ENCODE measurements at places on chromosomes 11 and 22. TPM values are rescaled to one million over a fixed set of nuclear protein-coding genes. Genes with fewer than 3 reads are reported as not detected.
A peak's percentile ranks its signal among the peaks of the same experiment; 100 is the strongest.

DNA sequence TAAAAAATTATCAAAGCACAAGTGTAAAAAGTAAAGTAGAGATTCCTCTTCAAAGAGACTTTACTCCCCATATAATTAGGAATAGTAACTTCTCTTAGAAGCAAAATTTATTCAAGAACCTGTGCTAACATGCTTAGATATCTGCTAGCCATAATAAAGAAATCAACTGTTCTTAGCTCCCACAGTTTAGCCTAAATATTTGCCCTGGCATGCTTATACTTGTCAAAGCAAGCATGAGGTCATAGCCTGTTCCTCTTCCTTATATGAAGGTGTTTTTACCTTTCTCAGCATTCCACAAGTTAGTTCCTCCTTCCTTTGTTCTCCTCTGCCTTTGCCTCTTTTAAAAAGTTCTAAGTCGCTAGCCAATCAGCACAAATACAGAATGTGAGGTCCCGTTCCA, 30.3 kb downstream of the RIC3 start:
- no peaks in the 10 kb centered on the region for H3K4me1 ChIP-seq
- H3K4me3 ChIP-seq = no peak overlapping the region
- H3K27ac ChIP-seq = no peak overlapping the region

DNA sequence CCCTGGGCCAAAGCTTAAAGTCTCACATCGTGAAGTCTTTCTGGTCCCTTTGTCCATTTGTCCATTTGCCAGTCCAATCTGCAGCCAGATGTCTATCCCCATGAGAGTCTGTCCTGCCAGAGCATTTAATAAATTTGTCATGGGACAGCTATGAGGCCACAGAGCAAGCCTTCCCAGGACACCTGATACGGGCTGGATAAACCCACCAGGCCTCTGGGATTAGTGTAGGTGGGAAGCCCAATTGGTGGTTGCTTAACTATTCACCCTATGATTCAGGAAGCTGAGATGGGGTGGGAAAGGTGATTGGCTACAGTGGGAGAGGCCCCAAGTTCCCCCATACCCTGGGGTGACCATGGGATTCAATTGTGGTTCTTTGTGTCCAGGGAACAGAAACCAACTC, 39.9 kb downstream of the MYEOV start:
- H3K4me3 ChIP-seq = no peak overlapping the region
- no peaks in the 10 kb centered on the region for H3K36me3 ChIP-seq
- no peak overlapping the region for H3K27ac ChIP-seq
- peaks cover 14% of the 10 kb centered on the region for H3K4me1 ChIP-seq
- no peak for DNase-seq
- no peaks in the 10 kb centered on the region for H3K27me3 ChIP-seq

DNA sequence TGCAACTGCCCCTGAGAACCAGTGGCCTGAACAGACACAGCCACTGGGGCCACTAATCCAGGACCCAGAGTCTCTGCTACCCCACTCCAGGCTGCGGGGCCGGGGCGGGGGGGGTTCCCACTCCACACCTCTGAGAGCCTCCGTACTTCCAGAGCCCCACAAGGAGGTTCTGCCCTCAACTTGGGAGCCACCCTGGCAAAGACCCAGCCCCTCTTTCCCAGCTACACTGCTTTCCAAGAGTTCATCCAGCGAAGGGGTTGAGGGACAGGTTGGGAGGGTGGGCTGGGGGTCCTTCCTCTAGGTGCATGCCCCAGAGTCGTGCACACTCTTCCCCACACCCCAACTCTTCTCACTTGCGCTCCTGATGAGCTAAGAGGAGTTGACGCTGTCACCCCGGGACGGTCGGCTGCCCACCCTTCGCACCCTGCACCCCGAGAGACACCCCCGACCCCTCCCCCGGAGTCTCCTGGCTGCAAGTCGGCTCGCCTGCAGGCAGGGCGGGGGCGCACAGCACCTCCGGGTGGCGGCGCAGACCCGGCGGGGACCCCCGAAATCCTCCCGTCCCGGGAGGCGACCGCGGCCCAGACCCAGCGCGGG, 531 bp downstream of the RAB3IL1 start:
- no peak overlapping the region for H3K27ac ChIP-seq
- peaks cover 18% of the 10 kb centered on the region for H3K27me3 ChIP-seq
- peak; percentile 24 for DNase-seq
- no peak overlapping the region for H3K4me3 ChIP-seq
- no peaks in the 10 kb centered on the region for H3K36me3 ChIP-seq

DNA sequence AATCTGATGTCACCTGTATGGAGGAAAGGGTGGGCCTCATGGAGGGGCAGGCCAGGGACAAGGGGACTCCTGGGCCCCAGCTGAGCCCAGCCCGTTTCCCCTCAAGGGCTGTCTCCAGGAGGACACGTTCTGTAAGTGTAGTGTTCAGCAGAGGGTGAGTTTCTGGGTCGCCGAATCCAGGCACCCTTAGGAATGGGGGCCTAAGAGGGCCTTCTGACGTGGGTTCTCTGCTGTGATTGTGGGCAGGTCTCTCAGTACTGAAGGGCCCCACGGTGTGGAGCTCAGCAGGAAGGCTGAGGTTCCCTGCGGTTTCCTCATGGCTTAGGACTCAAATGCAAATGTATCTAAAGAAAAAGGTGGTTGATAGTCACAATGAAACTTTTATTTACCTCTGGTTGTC, 6.5 kb downstream of the PTDSS2 start:
- H3K4me1 ChIP-seq = peaks cover 24% of the 10 kb centered on the region
- no peaks in the 10 kb centered on the region for H3K27me3 ChIP-seq
- H3K36me3 ChIP-seq = no peaks in the 10 kb centered on the region
- no peak for DNase-seq
- H3K27ac ChIP-seq = no peak overlapping the region

DNA sequence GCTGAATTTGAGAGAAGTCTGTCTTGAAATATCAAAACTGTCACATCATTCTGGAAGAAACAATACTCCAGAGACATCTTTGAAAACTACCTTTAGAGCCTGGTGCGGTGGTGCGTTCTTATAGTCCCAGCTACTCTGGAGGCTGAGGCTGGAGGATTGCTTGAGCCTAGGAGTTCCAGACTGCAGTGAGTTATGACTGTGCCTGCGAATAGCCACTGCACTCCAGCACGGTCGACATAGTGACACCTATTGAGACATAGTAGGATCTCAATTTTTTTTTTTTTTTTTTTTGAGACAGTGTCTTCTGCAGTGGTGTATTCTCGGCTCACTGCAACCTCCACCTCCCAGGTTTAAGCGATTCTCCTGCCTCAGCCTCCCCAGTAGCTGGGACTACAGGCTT, 11.5 kb upstream of the AIFM3 start:
- H3K27ac ChIP-seq = no peak overlapping the region
- no peaks in the 10 kb centered on the region for H3K27me3 ChIP-seq
- DNase-seq = no peak
- H3K36me3 ChIP-seq = peaks cover 33% of the 10 kb centered on the region
- no peak overlapping the region for H3K4me3 ChIP-seq

GRCh38 chr11:1529774-1530173, 42.3 kb downstream of the DUSP8 start:
- no peaks in the 10 kb centered on the region for H3K4me1 ChIP-seq
- peaks cover 21% of the 10 kb centered on the region for H3K36me3 ChIP-seq
- H3K4me3 ChIP-seq = no peak overlapping the region
- no peak overlapping the region for H3K27ac ChIP-seq
- no peak for DNase-seq

DNA sequence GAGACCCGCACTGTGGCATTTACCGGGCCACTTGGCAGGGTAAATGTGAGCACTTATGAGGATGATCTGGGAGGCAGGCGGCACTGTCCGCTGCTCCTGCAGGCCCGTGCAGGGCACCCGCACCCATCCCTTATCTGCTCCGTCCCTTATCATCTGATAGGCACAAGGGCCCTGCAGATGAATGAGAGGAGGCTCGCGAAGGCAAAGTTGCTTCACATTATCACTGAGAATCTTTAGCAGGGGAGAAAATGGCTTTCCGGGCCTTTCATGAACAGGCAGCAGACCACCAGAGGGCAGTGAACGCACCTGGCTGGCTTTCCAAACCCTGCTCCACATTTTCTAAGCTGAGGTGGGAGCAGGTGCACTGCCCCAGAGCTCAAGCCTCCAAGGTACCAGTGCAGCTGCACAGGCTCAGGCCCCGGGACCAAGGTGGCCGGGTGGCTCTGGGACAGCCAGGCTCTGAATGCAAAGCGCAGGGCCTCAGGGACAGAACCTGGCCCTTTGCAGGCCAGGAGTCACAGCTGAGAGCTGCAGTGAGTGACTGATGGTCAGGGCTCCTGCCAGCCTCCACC, 165.6 kb downstream of the SHANK2 start:
- H3K4me1 ChIP-seq = no peaks in the 10 kb centered on the region
- H3K4me3 ChIP-seq = no peak overlapping the region
- no peaks in the 10 kb centered on the region for H3K36me3 ChIP-seq
- H3K27ac ChIP-seq = no peak overlapping the region
- no peaks in the 10 kb centered on the region for H3K27me3 ChIP-seq

DNA sequence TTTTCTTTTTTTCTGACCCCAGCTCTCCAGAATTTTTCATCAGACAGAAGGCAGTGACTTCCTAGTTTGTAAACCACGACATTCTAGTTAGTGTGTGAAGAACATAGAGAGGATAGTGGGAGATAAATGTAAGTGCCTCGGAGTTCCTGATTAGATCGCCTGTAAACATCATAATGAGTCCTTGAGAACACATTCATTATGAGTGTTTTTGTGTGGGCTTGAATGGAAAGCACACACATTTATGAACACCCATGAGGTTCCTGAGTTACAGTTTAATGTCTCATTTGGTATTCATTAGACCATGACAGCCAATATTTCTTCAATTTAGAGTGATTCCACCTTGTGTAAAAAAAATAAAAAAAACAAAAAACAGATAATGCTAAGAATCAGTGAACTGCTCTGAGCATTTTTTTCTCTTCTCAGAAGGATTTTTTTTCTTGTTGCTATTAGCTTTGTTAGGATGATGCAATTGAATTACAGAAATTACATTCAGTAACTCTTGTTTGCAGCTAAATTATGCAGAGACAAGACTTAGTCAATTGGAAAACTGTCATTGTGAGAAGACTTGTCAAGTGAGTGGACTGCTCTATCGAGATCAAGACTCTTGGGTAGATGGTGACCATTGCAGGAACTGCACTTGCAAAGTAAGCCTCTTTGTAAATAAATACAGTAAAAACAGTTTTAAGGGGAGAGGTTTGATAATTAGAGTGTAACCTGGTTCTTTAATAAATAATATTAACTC, 257.6 kb downstream of the NELL1 start:
- H3K36me3 ChIP-seq = no peaks in the 10 kb centered on the region
- H3K4me1 ChIP-seq = no peaks in the 10 kb centered on the region
- H3K27me3 ChIP-seq = no peaks in the 10 kb centered on the region
- H3K27ac ChIP-seq = no peak overlapping the region
- no peak for DNase-seq
- no peak overlapping the region for H3K4me3 ChIP-seq

GRCh38 chr11:107851704-107852310, 6.8 kb downstream of the SLC35F2 start:
- H3K27me3 ChIP-seq = no peaks in the 10 kb centered on the region
- H3K4me3 ChIP-seq = no peak overlapping the region
- H3K27ac ChIP-seq = no peak overlapping the region
- H3K4me1 ChIP-seq = peaks cover under 1% of the 10 kb centered on the region
- H3K36me3 ChIP-seq = no peaks in the 10 kb centered on the region

DNA sequence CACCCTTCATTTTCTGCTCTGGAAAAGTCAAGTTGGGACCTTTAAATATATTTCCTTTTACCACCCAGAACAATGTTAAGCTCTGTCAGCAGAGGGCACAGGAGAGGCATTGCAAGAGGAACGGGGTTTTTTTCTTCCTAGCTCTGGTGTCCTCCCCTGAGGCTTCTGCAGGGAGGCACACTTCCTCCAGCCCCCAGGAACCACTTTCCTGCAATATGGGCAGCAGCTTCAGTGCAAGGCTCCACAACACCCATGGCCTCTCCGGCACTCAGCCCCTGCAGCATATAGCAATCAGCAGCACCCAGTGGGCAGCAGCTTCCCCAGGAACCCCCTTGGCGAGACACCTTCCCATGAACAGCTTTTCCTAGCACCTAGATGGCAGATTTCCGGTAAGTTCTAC, 101.4 kb downstream of the SYT9 start:
- DNase-seq = peak; percentile 50
- no peaks in the 10 kb centered on the region for H3K36me3 ChIP-seq
- no peak overlapping the region for H3K27ac ChIP-seq
- no peaks in the 10 kb centered on the region for H3K4me1 ChIP-seq
- no peak overlapping the region for H3K4me3 ChIP-seq
- no peaks in the 10 kb centered on the region for H3K27me3 ChIP-seq

DNA sequence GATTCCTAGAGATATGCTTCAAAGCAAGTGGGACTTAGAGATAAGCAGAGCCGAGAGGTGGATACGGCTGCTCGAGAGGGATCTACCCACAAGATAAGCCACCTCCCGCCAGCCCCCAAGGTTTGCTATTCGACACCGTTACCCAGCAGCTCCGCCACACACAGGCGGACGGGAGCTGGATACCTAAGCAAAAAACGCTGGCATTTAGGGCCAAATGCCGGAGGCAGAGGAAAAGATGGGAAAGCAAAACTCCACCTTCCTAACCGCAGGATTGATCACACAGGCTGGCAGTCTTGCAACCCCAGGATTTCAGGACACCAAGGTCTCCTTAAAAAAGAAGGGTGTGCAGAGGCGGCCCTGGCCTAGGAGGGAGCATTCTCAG, 709 bp downstream of the FTH1 start:
- H3K27me3 ChIP-seq = no peaks in the 10 kb centered on the region
- peaks cover 24% of the 10 kb centered on the region for H3K36me3 ChIP-seq
- H3K4me3 ChIP-seq = peak overlapping the region; percentile 99
- peak; percentile 58 for DNase-seq
- peaks cover 57% of the 10 kb centered on the region for H3K4me1 ChIP-seq
- H3K27ac ChIP-seq = peak overlapping the region; percentile 86

DNA sequence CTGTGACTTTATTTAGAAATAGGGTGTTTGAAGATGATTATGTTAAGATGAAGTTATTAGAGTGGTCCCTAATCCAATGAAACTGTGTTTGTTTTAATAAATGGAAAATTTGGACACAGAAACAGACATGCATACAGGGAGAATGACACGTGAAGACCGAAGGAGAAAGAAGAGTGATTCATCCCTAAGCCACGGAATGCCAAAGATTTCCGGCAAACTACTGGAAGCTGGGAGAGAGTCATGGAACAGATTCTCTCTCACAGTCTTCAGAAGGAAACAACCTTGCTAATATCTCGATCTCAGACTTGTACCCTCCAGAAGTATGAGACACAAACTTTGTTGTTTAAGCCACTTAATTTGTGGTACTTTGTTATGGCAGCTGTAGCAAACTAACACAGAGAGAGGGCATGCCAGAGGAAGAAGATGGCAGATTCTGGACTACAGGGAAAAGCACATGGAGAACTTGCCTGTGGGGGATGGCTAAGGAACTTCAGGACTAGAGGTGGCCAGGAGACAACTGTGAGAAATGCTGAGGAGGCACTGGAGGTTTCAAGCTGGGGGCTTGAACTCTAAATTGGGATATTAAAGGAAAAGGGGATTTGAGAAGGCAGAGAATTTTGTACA, 733.5 kb upstream of the CCDC90B start:
- H3K36me3 ChIP-seq = no peaks in the 10 kb centered on the region
- no peak for DNase-seq
- no peak overlapping the region for H3K27ac ChIP-seq
- H3K4me3 ChIP-seq = no peak overlapping the region
- no peaks in the 10 kb centered on the region for H3K4me1 ChIP-seq

The IGSF9B gene
- 0.37 TPM for total RNA-seq

The NLRX1 gene
- 10.4 TPM for total RNA-seq
